ENCODE measurements at places on chromosomes 3 and 15.

GRCh38 chr15:77675806-77676415 lies 43.2 kb upstream of the LINGO1 start:
- DNase-seq: no peak

GRCh38 chr3:10911350-10912002 lies 81.1 kb upstream of the SLC6A1 start:
- DNase-seq: no peak

- DNase-seq: no peak
These were observed 85.4 kb upstream of the ARRDC4 start for GRCh38 chr15:97875025-97875512.

DNA sequence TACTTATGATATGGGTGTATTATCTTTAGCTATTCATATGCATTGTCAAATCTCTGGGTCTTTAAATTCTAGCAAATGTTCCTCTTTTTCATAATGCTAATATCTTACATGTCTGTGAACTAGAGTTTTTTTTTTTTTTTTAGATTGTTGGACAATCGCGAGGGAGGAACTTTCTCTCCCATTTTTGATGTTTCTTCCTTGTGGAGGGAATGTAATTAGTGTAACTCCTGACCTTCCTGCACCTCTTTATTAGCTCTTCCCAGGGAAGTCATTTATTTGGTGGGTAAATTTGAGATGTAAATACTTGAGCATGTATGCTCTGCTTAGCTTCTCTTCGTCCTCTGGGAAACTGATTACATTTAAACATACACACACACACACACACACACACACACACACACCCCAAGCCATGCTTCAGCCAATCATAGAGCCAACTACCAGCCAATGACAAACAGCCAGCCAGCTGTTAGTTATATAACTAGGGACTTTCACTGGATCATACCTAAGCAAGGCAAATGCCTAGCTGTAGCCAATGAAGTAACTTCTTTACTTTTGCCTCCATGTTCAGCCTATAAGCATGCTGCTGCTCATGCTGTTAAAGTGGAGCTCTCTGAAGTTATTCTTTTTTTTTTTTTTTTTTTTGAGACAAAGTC lies 8.3 kb upstream of the USP8 start:
- DNase-seq: no peak

Data from activated T-cell treated with anti-CD3 and anti-CD28 coated beads for 1 hour (primary cell).